ENCODE measurements at places on chromosomes 12 and 14. TPM values are rescaled to one million over a fixed set of nuclear protein-coding genes. Genes with fewer than 3 reads are reported as not detected.

Gene TAS2R10
- total RNA-seq = not detected

Gene RNASE3
- not detected for total RNA-seq

Gene CRIP1
- 79.2 TPM for total RNA-seq

Gene PTPRQ
- total RNA-seq = 11.9 TPM

Gene KRT82
- not detected for total RNA-seq

Gene INSM2
- total RNA-seq = not detected

Gene ANKRD52
- total RNA-seq = 22.1 TPM

Gene VRTN
- total RNA-seq = not detected

Gene INHBE
- not detected for total RNA-seq

Gene DHRS2
- not detected for total RNA-seq
